ENCODE measurements at places on chromosomes 7 and 10. TPM values are rescaled to one million over a fixed set of nuclear protein-coding genes. Genes with fewer than 3 reads are reported as not detected.

The SLC29A3 gene
- total RNA-seq = 2.0 TPM

DNA sequence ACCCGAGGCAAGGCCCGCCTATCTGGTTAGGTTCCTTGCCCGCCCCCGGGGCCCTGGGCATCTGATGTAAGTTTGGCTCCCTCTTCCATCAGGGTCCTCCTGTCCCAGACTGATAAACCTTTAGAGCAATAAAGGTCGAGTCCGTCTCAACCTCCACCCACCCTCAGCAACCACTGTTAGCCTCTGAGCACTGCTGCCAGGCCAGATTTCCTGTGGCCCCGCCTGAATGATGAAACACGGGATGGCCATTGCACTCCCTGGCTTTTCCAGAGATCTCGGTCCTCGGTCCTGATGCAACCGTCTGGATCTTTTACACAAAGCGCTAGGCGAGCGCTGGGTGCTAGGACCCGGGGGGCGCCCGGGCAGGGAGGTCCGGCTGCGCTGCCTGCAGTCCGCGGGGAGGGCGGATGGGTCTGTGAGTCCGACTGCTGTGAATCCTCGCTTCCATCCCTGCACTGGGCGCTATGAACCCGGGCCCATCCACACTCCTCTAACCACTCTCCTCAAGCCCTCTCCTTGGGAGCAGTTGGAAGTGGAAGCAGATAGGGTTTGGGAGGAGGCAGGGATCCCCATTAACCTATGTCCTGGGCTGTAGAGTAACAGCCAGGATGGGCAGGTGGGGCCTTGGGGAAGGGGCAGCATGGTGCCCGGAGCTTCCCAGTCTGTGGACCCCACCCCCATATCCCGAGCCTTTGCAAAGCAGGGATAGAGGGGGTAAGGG, 875 bp upstream of the DDIT4 start:
- peak; percentile 68 for DNase-seq

The GOLGA7B gene
- total RNA-seq = 0.41 TPM

DNA sequence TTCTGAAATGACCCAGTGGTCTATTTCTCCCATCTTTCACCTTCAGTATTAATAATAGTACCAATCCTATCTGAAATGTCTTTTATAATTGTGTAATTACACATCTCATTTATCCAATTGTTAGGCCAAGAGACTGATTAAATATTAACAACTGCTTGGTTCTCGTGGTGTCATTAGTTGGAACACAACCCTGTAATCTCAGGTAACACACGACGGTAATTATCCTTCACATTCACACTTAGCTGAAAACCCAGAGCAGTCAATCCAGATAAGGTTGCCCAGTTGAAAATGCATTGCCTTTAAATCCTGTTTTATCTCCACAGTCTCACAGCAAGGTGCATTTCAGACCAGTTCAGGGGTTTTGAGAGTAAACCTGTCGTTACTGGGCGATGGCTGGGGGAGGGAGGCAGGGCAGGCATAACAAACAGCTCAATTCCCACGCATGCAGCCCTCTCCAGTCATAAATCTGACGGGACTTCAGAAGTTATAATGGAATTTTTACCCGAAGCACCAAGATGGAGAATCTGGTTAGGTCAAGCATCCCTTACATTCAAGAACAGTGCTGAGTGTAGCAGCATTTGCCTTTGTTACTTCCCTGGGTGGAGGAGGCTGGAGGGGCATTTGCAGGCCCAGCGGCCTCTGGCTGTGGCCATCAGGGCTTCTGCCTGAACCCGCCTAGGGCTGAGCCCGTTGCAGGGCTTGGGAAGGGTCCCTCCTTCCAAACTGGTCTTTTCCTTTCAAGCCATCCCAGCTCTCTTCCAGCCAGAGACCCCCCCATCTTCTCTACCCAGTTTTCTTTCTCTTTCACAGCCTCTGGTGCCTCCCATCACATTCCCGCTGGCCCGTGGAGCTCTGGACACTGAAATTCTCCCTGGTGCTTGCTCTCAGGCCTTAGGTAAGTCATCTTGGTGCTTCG, 201.0 kb upstream of the LYZL2 start:
- DNase-seq = no peak

- no peak for DNase-seq
Measured at GRCh38 chr7:35705932-35706461, 11.1 kb upstream of the HERPUD2 start.

DNA sequence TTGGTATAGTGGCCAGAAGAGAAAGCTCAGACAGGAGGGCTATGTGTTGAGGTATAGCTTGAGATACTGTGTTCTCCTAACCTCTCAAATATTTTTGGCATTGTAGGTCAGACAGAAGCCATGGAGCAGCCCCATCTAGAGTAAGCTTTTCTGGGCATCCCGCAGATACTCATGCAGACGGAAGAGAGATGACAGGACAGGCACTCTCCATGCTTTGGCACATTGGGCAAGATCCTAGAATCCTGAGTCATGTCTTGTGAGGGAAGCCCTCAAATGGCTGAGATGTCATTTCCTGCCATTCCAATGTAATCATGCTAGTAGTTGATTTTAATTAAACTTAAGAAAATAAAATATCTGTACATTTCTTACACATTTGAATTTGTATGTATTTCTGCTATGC, 16.8 kb upstream of the KIF20B start:
- DNase-seq = no peak

DNA sequence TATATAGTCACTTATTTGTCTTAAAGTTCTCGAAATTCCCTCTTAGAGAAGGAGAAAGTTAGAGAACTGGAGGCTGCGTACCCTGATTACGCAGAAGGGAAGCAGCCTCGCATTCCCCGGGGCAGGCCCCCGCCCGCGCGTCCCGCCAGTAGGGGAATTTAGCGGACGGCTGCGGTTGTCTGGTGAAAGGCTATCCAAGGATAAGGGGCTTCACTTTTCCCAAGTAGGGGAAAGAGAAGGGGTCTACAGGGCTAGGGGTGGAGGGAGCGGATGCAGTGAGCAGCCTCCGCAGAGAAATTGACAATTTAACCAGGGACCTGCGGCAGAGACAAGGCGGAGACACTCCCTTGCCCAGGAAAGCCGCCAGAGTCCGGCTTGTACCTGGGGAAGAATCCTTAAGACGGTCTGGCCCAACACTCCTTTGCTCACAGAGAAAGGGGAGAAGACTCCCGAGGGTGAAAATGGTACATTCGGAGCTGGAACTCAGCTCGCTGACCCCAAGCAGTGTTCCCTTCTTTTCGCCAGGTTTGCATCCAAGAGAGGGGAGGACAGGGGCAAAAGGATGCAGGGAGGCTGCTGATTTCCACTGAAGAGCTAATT, 994 bp upstream of the MAGI2 start:
- DNase-seq = no peak

The NANOS1 gene
- 0.14 TPM for total RNA-seq

GRCh38 chr10:49231086-49231820, 43.1 kb upstream of the TMEM273 start:
- no peak for DNase-seq

The SFRP5 gene
- not detected for total RNA-seq

The TMEM213 gene
- not detected for total RNA-seq

DNA sequence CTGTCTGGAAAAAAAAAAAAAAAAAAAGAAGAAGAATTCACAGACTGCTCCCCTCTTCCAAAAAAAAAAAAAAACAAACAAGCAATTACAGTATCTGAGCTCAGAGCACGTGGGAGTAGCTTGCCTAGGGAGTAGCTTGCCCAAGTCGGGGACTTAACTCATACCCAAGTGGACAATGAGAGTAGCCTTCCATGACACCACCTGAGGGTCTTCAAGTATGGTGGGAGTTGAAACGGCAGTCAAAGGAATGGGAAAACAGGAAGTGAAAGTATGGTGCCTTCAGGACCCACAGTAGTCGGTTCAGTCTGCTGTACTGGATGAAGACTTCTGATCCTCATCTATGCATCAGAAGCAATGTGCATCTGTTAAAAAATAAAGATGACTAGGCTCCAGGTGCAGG, 10.6 kb downstream of the VOPP1 start:
- DNase-seq = no peak

DNA sequence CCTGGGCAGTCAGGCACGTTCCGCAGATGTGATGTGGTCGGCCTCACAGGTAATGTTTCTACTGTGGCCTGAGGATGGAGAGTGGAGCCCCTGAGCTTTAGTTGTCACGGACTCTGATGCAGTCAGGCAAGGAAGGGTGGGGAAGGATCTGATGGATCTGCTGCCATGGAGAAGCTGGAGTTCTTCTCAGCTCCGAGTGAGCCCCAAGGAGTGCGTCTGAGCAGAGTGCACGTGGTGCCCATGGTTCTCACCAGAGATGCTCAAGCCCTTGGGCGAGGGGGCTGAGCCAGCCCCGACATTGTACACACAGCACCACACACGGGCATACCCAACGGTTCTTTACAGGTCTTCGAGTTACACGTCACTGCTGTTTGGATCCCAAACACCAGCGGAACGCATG, 192.5 kb downstream of the EBF3 start:
- no peak for DNase-seq

DNA sequence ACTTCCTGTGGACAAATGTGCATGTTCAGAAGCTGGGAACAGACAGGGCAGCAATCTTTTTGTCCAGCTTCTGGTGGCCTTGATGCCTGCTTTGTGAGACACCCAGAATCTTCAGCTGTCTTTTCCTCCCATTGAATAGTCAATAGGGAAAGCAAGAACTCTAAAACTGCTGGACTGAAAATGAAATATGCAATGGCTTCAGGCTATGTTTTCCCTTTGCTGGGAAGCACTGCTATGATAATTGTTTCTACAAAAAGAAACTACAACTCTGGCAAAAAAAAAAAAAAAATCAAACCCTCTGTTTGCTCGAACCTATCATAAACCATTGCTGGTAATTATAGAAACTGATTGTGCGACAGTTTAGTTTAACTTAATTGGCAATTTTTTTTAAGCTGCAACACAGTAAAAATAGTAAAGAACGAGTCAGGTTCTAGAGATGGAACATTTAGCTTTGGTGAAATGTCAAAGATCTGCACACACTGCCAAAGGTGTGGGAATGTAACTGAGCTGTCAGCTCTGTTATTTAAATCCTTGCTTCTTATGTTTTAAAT, 79.1 kb upstream of the NEUROD6 start:
- no peak for DNase-seq

DNA sequence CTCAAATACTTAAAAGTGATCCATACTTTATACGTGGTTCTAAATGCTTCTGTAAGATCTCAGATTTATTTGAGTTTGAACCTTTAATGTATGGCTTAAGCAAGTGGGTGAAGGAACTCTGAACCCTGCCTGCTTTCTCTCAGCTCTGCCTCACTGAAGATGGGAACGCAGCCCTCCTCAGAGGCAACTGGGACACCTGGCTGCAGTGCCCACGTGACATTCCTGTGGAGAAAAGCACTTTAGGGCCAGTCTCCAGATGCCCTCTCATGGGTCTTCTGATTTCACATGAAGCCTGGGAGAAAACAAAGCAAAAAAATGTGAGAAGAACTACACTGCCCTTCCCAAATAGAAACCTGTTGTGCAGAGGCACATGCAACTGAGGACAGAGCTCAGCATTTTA, 242.6 kb upstream of the ANKRD30A start:
- no peak for DNase-seq

DNA sequence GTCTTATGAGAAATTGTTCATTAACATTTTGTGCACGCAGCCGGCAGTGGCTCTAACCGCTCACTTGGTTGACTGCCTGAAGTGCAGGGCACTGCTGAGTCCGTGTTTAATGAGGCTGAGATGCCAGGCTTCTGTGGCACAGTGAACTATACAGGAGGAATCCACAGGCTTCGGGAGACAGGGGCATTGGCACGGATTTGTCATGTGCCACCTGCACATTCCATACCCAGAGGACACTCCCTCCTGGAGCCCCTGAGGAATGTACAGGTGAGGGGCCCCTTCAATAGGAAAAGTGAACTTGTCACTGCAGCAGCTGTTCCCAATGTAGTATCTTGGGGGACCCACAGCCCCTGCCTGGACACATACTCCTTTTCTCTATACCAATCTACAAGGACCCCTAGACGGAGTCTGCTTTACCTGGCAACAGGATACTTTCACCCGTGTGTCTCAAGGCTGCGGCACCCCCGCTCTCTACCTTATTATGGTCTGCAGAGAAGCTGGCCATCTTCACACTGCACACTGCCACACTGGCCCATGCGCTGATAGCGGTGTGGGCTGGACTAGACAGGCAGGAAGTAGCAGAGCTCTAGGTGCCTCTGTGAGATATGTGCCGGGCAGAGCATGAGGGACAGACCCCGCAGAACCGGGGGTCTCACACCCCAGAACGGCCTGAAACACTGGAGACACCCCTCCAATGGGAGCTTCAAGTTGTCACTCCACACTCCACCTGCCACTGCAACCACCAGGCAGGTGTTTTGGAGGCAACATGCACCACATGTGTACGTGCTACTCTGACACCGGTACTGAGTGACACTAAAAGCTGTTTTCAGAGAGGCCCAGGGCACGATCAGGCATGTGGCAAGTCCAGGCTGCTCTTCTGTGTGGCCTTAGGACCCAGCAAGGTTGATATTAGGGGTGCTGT, 71.4 kb upstream of the RHEB start:
- no peak for DNase-seq

GRCh38 chr10:62580396-62580795, 206.2 kb downstream of the ZNF365 start:
- no peak for DNase-seq

- no peak for DNase-seq
Measured at GRCh38 chr7:22329816-22330524, 27.0 kb downstream of the RAPGEF5 start.

GRCh38 chr10:42932735-42933447, 144.0 kb upstream of the RET start:
- DNase-seq = peak; percentile 53

GRCh38 chr10:78813998-78814399, 254.8 kb upstream of the ZMIZ1 start:
- no peak for DNase-seq

The EN2 gene
- total RNA-seq = not detected

DNA sequence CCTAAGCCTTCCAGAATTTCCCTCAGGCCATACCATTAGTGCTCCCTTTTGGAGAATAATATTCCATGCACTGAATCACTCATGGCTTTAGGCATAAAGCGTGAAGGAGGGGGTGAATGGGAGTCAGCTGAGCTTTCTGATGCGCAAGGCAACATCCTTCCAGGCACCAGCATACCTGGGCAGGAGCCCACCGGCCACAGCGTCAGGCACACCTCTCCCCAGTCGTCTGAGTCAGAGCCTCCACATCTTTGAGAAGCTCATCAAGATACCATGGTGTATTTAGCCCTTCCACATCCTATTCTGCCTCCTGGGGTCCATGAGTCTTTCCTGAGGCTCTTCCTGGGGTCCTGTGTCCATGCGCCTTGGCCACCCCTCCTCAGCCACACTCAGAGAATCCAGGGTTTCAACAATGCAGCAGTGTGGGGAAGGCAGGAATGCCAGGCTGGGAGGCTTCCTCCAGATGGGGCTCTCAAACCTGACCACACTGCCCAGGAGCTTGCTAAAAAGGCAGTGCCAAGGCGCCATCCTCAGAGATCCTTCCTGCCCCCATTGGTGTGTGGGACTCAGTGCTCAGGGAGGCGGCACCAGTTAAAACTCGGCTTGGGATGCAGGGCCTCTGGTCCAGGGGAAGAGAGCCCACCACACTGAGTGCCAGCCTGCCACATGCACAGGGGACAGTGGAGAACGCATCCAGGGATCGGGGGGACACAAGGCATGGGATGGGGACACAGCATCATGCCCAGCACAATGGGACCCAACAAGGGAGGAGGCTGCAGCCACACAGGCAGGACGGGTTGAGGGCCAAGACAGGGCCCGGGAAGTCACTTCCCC, 31.6 kb downstream of the RASGEF1A start:
- DNase-seq = no peak

GRCh38 chr10:416091-416515, 273.4 kb downstream of the DIP2C start:
- DNase-seq = no peak

The SPACDR gene
- 7.7 TPM for total RNA-seq

All from activated naive CD4-positive, alpha-beta T cell treated with anti-CD3 and anti-CD28 coated beads, Interleukin-2, amount 50 U/mL, for 72 hours (primary cell).